MCF 10A (cell line): ENCODE measurements at places on chromosomes 16 and 17.

GRCh38 chr16:85514598-85515318 is 98.4 kb upstream of the GSE1 start:
- peaks cover 17% of the 10 kb centered on the region for H3K4me1 ChIP-seq
- DNase-seq, result peak; percentile 95
- H3K4me3 ChIP-seq, result peak overlapping the region; percentile 4
- no peaks in the 10 kb centered on the region for H3K27me3 ChIP-seq
- peak overlapping the region; percentile 86 for H3K27ac ChIP-seq

DNA sequence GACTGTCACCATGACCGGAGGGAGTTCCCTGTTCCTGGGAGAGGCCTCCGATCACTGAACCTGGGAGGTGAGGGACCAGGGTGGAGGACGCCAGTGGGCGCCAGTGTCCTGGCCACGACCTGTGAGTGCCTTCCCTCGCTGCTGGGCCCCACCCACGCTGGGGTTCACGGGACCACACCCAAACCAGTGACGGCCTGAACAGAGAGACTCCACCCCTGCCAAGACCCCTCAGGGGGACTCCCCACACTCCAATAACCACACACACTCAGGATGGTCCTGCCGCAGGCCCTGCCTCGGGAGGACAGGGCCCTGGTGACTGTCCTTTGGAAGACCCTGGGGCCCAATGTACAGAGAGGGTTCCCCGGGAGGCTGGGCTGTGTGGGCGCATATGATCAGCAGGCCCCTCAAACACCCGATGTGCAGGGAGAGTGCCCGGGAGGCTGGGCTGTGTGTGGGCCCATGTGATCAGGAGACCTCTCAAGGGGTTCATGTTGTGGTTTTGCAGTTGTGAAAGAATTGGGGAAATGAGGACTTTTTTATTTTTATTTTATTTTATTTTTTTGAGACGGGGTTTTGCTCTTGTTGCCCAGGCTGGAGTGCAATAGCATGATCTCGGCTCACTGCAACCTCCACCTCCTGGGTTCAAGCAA is 26.6 kb downstream of the TPSD1 start:
- no peak for DNase-seq
- no peak overlapping the region for H3K4me3 ChIP-seq
- H3K4me1 ChIP-seq, result no peaks in the 10 kb centered on the region
- H3K27me3 ChIP-seq, result peaks cover 8% of the 10 kb centered on the region
- no peak overlapping the region for H3K27ac ChIP-seq

DNA sequence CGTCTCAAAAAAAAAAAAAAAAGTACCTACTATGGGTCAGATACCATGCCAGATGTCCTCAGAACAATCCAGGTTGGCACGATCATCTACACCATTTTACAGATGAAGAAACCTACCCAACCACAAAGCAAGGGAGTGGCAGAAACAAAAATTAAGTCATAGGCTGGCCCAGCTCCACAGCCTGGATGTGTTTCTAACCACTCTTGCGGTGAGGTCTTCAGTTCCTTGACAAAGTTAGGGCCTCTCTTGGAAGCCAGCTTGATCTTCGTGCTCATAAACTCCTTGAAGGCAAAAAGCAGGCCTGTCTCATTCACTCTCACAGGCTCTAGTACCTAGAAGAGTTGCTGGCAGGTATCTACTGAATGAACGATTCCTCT is 6.2 kb downstream of the GGA2 start:
- no peaks in the 10 kb centered on the region for H3K27me3 ChIP-seq
- DNase-seq, result peak; percentile 89
- peak overlapping the region; percentile 14 for H3K4me3 ChIP-seq
- peaks cover 36% of the 10 kb centered on the region for H3K4me1 ChIP-seq
- peaks cover 9% of the 10 kb centered on the region for H3K36me3 ChIP-seq

DNA sequence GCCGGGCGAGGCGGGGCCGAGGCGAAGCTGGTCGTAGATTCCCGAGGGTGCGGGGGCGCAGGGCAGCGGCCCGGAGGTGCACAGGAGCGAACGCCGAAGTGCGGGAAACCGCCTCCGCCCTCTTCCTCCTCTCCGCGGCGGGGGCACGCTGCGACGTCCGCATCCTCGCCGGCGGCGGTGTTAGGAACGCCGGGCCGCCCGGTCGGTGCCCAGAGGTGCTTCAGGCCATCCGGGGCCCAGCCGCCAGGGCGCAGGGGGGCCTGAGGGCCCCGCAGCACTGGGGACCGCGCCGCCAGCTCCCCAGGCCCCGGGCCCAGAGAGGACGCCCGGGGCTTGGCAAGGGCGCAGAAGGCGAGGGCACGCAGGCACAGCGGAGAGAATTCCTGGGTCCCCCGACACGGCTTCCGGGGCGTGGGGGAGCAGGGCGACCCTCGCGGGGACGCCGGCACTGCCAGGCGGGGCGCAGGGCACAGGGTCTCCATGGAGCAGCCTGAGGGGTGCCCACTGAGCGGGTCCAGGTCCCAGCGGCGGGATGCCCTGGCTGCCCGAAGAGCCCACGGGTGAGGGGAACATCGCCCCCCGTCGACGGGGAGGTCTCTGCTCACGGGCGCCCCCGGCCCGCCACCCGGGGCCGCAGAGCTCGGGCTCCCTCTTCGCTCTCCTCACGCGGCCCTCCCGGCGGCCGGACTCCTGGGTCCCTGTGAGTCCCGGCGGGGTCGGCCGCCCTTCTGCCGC is 576 bp downstream of the EPOP start:
- peak overlapping the region; percentile 64 for H3K4me3 ChIP-seq
- H3K36me3 ChIP-seq, result peaks cover 5% of the 10 kb centered on the region
- H3K4me1 ChIP-seq, result peaks cover 13% of the 10 kb centered on the region
- H3K27me3 ChIP-seq, result peaks cover 10% of the 10 kb centered on the region
- no peak overlapping the region for H3K27ac ChIP-seq

- H3K4me1 ChIP-seq, result peaks cover 15% of the 10 kb centered on the region
- DNase-seq, result peak; percentile 99
- no peaks in the 10 kb centered on the region for H3K27me3 ChIP-seq
- peak overlapping the region; percentile 72 for H3K27ac ChIP-seq
- no peak overlapping the region for H3K4me3 ChIP-seq
These were observed 43.6 kb upstream of the HAPSTR1 start for GRCh38 chr16:9047689-9048301.

DNA sequence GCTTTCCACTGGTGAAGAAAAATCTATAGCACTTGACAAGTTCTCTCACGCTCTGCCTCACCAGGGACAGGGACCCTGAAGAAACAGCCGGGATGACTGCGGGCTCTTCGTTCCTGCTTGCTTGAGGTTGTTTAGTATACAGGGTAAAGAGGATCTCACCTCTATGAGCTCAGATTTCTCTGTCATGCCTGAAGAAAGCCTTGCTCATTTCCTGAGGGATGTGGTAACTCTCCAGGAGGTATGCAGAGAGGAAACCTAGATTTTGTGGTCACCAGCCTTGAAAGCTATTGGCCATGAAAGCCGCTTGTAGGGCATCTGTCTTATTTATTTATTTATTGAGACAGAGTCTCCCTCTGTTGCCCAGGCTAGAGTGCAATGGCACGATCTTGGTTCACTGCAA is 23.2 kb downstream of the USP43 start:
- H3K27ac ChIP-seq, result peak overlapping the region; percentile 28
- peaks cover 18% of the 10 kb centered on the region for H3K4me1 ChIP-seq
- no peaks in the 10 kb centered on the region for H3K27me3 ChIP-seq
- no peaks in the 10 kb centered on the region for H3K36me3 ChIP-seq

- H3K36me3 ChIP-seq, result peaks cover 72% of the 10 kb centered on the region
- H3K4me1 ChIP-seq, result peaks cover 15% of the 10 kb centered on the region
- H3K4me3 ChIP-seq, result no peak overlapping the region
- no peak overlapping the region for H3K27ac ChIP-seq
- no peak for DNase-seq
These were observed 5.1 kb upstream of the PDK2 start for GRCh38 chr17:50090071-50090470.

- H3K4me1 ChIP-seq, result peaks cover 6% of the 10 kb centered on the region
- H3K27me3 ChIP-seq, result peaks cover 40% of the 10 kb centered on the region
- H3K27ac ChIP-seq, result no peak overlapping the region
- H3K4me3 ChIP-seq, result no peak overlapping the region
- no peak for DNase-seq
- H3K36me3 ChIP-seq, result no peaks in the 10 kb centered on the region
These were observed 8.5 kb downstream of the RHBDL3 start for GRCh38 chr17:32274101-32274500.

DNA sequence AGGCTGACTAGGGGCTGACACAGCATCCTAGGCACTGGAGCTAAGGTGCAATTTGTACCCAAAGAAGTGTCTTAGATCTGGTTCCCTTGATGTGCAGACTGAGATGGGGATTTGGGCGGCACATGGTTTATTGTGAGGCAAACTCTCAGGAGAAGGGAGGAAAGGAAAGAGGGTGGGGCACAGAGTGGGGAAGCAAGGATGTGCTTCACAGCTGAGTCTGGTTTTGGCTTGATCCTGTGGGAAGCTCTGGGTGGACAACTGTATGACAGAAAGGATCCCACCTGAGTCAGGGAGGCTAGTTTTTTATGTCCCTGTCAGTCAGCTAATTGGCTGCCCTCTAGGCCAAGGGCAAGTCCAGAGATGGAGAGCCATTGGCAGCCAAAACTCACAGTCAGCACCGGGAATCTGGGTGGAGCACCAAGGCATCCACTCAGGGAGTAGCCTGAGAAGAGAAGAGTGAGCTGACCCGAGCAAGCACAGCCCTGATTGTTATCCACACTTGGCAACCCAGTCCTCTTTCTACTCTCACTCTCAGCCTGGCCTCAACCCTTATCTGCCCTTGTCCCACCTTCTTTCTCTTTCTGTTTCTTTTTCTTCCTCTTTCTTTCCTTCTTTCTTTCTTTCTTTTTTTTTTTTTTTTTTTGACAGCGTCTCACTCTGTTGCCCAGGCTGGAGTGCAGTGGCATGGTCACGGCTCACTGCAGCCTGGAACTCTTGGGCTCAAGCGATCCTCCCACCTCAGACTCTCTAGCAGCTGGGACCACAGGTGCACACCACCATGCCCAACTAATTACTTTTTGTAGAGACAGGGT is 12.0 kb downstream of the ARL4D start:
- no peaks in the 10 kb centered on the region for H3K27me3 ChIP-seq
- DNase-seq, result peak; percentile 27
- H3K4me1 ChIP-seq, result peaks cover 31% of the 10 kb centered on the region
- peaks cover 5% of the 10 kb centered on the region for H3K36me3 ChIP-seq
- H3K4me3 ChIP-seq, result no peak overlapping the region

- H3K4me3 ChIP-seq, result no peak overlapping the region
- no peaks in the 10 kb centered on the region for H3K4me1 ChIP-seq
- no peak for DNase-seq
- no peak overlapping the region for H3K27ac ChIP-seq
- H3K36me3 ChIP-seq, result peaks cover 80% of the 10 kb centered on the region
- H3K27me3 ChIP-seq, result no peaks in the 10 kb centered on the region
These were observed 50.7 kb downstream of the FOXK2 start for GRCh38 chr17:82570277-82570676.

DNA sequence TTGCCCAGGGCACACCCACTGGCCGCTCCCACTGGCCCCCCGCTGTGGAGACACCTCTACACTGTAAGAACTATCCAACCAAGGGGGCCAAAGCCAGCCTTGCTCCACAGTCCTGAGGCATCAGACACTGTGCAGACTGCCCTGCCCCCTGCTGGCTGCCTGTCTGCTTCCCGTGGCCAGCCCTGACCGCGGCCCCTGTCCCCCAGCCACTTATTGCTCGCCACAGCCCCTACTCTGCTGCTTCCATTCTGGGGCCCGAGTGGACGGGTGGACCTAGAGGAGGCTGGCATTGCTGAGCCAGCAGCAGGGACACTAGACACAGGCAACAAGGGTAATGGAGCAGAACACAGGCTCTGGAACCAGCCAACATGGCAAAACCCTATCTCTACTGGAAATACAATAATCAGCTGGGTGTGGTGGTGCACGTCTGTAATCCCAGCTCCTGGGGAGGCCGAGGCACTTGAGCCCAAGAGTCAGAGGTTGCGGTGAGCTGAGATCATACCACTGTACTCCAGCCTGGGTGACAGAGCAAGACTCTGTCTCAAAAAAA is 19.7 kb upstream of the LRRC37A3 start:
- H3K27me3 ChIP-seq, result no peaks in the 10 kb centered on the region
- no peaks in the 10 kb centered on the region for H3K4me1 ChIP-seq
- H3K27ac ChIP-seq, result no peak overlapping the region

DNA sequence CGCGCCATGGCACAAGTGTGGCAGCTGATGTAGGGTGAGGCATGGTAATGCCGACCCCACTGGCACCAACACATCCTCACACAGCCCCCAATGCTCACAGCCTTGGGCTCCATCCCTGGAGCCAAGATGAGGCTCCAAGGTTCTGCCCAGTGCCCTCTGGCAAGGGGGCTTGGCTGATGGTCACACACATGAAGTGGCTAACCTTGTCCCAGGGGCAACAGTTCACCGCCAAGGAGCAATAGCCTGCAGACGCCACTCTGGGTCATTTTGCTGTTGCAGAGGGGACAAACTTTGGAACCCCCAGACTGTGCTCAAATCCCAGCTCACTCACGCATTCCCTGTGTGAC is 26.8 kb downstream of the TNFRSF13B start:
- no peaks in the 10 kb centered on the region for H3K36me3 ChIP-seq
- no peak for DNase-seq
- no peaks in the 10 kb centered on the region for H3K4me1 ChIP-seq

GRCh38 chr17:27343294-27343693 is 49.4 kb downstream of the WSB1 start:
- H3K27ac ChIP-seq, result no peak overlapping the region
- H3K4me3 ChIP-seq, result no peak overlapping the region
- H3K4me1 ChIP-seq, result peaks cover 8% of the 10 kb centered on the region
- H3K36me3 ChIP-seq, result no peaks in the 10 kb centered on the region

DNA sequence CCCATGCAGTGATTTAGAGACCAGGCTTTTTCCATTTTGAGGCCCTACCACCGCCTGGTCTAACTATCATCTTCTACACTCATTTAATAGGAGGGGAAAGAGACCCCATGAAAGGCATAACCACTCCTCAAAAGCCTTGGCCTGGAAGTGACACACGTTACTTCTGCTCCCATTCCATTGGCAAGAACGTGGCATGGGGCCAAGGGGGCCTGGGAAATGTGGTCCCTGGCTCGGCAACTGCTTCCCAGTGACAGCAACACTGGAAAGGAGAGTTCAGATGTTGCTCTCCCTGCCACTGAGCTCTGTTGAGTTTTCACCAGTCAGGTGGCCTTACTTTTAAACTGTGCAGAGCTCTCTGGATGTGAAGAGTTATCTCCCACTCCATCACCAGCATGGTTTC is 45.2 kb upstream of the MAP3K14 start:
- H3K27me3 ChIP-seq, result no peaks in the 10 kb centered on the region
- H3K27ac ChIP-seq, result no peak overlapping the region
- H3K4me3 ChIP-seq, result no peak overlapping the region
- no peak for DNase-seq

GRCh38 chr16:2045965-2046892 is 1.4 kb downstream of the NTHL1 start:
- no peak overlapping the region for H3K27ac ChIP-seq
